Natural killer cell (primary cell): ENCODE measurements at places on chromosomes 3 and 15. TPM values are rescaled to one million over a fixed set of nuclear protein-coding genes. Genes with fewer than 3 reads are reported as not detected.

The KLHL40 gene
- total RNA-seq = not detected

The COL6A6 gene
- total RNA-seq = not detected

The TICRR gene
- 0.59 TPM for total RNA-seq

The ARID3B gene
- 59.2 TPM for total RNA-seq

The C3orf80 gene
- total RNA-seq = not detected

The TMEM202 gene
- total RNA-seq = not detected

The STAB1 gene
- total RNA-seq = 5.9 TPM

The DLL4 gene
- not detected for total RNA-seq

The ITIH1 gene
- 0.56 TPM for total RNA-seq

The KCTD6 gene
- total RNA-seq = 4.5 TPM

The SLC6A1 gene
- total RNA-seq = not detected

The HRG gene
- not detected for total RNA-seq

The PAQR5 gene
- total RNA-seq = 0.40 TPM

The SLC9C1 gene
- total RNA-seq = not detected

The GOLGA6L4 gene
- 3.7 TPM for total RNA-seq

The PLA2G4E gene
- not detected for total RNA-seq

The NPRL2 gene
- total RNA-seq = 78.9 TPM

The EDEM1 gene
- total RNA-seq = 64.2 TPM

The LRRK1 gene
- 3.2 TPM for total RNA-seq

The PDCD7 gene
- 33.9 TPM for total RNA-seq

The FRMD4B gene
- 8.5 TPM for total RNA-seq

The LEKR1 gene
- 1.7 TPM for total RNA-seq

The TMEM212 gene
- not detected for total RNA-seq

The FAM174B gene
- total RNA-seq = 0.68 TPM

The OR4F15 gene
- not detected for total RNA-seq

The CYP8B1 gene
- not detected for total RNA-seq

The DCLK3 gene
- not detected for total RNA-seq

The GCNT3 gene
- not detected for total RNA-seq

The CYP1A2 gene
- total RNA-seq = not detected

The ADCY5 gene
- not detected for total RNA-seq

The TMEM207 gene
- total RNA-seq = not detected

The LRTM1 gene
- total RNA-seq = not detected

The ENTPD3 gene
- total RNA-seq = not detected

The ERC2 gene
- total RNA-seq = not detected

The FSTL1 gene
- 1.9 TPM for total RNA-seq

The AGBL1 gene
- total RNA-seq = not detected

The TPRG1 gene
- total RNA-seq = 4.6 TPM

The CCDC39 gene
- total RNA-seq = not detected

The CHL1 gene
- total RNA-seq = not detected

The CSPG5 gene
- 0.23 TPM for total RNA-seq

The FEZF2 gene
- not detected for total RNA-seq

The MCF2L2 gene
- 2.2 TPM for total RNA-seq

The RPS27L gene
- total RNA-seq = 50.4 TPM

The P2RY13 gene
- 0.88 TPM for total RNA-seq

The ATP13A4 gene
- total RNA-seq = 1.3 TPM

The GOLGA8M gene
- 24.6 TPM for total RNA-seq

The CPNE9 gene
- 0.49 TPM for total RNA-seq

The HYKK gene
- 0.32 TPM for total RNA-seq

The TMOD2 gene
- total RNA-seq = 1.6 TPM

The PDIA5 gene
- total RNA-seq = 3.3 TPM

The WDR93 gene
- total RNA-seq = not detected

The ADGRG7 gene
- not detected for total RNA-seq

The DNAJC13 gene
- 44.0 TPM for total RNA-seq

The SPINK8 gene
- total RNA-seq = not detected

The P2RY14 gene
- 0.25 TPM for total RNA-seq

The IL12A gene
- total RNA-seq = 1.2 TPM
